ENCODE measurements at places on chromosomes 16 and 17.

DNA sequence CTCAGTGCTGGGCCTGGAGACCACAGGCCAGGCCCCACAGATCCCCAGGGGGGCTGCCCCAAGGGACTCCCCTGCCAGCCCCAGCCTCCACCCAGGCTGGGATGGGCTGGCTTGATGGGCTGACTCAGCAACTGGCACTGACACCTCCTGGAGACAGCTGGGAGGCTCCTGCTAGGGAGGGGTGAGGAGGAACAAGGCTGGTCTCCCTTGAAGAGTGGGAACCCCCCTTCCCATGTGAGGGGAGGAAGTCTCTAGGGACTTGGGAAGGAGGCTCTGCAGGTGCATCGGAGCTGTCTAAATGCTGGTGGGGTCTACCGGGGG, 10.4 kb downstream of the NHERF1 start:
- no peak for DNase-seq

- DNase-seq = no peak
These were observed 4.5 kb downstream of the NUDT16L1 start for GRCh38 chr16:4697848-4698291.

- DNase-seq = no peak
These were observed 54.0 kb upstream of the GNAO1 start for GRCh38 chr16:56137269-56137668.

GRCh38 chr16:88985521-88985920, 8.5 kb upstream of the CBFA2T3 start:
- DNase-seq = no peak

- DNase-seq = no peak
These were observed 130.6 kb downstream of the MGAT5B start for GRCh38 chr17:76998839-76999238.

- no peak for DNase-seq
These were observed 11.0 kb upstream of the PHKG2 start for GRCh38 chr16:30736995-30737793.

DNA sequence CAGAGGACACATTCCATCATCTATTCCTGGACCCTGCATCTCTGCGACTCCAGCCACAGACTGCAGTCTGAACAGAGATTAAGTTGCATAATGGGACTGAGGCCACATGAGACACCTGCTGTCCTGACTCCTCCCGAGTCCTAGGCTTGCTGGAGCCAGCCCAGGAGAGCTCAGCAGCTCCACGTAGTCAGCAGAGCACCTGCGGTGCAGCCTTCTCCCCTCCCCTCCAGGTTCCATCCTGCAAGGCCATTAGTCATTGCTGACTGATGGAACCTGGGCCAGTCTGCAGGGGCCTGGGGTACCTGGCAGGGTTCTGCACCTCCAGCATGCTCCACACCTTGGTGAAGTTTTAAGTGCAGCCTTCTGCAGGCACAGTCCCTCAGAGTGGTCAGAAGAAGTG, 76.7 kb downstream of the PLD6 start:
- no peak for DNase-seq

- DNase-seq = no peak
These were observed 8.2 kb upstream of the CCL2 start for GRCh38 chr17:34246881-34247280.

DNA sequence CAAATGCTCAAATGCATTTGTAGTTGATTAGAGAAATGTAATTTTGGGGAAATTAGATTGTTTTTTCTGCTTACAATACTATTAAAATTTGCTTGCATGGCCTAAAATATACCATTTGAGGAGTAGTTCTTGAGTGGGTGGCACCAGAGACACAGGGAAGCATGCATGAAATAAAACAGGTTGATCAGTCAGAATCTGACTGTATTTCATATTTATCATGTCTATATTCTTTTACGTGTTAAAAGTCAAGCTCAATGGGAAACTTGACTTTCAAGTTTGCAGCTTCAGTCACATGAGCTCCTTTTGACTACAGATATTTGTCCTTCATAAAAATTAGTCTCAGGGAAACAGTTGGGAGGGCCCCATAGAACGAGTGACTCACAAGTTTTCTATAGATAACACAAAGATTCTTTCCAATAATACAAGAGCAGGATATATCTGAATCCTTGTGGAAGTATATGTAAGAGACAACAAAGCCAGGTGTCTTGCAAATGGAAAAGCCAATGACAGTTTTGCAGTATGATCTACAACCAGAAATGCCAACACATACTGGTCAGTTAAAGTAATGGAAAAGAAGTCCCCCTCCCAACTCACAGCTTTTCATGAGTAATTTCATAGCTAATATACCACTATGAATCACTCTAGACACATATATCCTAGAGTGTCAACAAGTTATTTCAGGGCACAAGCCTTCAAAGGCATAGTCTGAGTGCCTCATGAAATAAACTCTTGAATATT, 42.2 kb upstream of the CORO6 start:
- no peak for DNase-seq

- DNase-seq = no peak
These were observed 415.3 kb downstream of the KIF2B start for GRCh38 chr17:54237911-54238515.

DNA sequence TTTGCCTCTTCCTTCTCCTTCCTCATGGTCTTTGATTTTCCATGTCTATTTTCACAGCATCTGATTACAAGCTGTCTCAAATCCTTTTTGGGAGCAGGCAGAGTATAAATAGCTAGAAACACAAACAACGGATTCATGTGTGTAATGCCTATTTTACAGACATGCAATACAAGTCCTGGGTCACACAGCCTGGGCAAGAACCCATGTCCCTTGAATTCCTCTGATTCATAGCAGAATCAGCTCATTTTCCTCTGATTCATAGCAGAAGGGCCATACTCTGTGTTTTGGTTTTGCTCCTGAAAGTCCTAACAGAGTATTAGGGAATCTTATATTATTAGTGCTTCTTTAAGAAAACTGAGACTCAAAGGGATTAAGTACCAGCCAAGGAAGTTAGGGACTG, 71.3 kb downstream of the IRX5 start:
- no peak for DNase-seq

GRCh38 chr16:48999044-48999443, 282.6 kb downstream of the CBLN1 start:
- DNase-seq = no peak

DNA sequence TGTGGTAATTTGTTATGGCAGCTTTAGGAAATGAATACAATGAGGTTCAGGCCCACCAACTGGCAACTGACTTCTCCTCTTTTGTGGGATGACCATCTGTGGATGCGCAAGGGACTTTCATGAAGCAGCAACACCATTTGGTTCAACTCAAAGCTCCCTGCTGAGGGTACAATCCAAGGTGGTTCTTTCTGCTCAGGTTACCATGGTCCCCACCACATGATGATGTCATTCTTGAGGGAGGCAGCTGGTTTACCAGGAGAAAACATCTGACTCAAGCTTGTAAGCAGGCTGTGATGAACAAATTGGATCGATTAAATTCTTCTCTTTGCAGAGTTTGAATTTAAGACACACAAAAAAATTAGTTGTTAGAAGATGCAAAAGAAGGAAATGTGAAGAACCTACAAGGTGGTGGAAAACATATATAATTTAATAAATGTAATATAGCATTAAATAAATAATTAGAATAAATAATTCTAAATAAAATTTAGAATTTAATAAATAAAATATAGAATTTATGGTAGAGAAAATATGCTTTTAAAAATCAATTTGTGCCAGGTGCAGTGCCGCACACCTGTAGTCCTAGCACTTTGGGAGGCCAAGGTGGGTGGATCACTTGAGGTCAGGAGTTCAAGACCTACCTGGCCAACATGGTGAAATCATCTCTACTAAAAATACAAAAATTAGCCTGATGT, 67.6 kb upstream of the ANKFN1 start:
- no peak for DNase-seq

Data from epithelial cell of proximal tubule (primary cell).